ENCODE measurements at places on chromosomes 7 and 10.

- DNase-seq: no peak
Measured at GRCh38 chr7:81007051-81007450, 88.2 kb upstream of the SEMA3C start.

DNA sequence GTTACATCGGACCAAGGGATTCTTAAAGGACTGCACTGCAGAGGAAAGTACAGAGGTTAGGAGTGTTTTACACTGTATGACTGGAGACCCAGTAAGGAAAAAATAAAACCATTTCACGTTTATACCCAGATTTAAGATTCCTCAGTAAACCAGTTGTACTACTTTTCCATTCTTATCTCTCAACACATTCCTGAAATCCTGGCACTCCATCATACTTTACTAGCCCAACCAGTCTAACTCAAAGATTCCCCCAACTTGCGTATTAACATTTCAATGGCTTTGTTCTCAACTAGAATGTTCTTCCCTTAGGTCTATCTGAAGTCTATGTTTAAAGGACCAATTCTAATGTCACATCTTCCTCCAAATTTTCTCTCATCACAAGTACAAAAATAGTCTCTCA is 8.0 kb downstream of the CCDC186 start:
- no peak for DNase-seq

GRCh38 chr7:117544061-117544460 is 64.2 kb downstream of the CFTR start:
- DNase-seq: no peak

DNA sequence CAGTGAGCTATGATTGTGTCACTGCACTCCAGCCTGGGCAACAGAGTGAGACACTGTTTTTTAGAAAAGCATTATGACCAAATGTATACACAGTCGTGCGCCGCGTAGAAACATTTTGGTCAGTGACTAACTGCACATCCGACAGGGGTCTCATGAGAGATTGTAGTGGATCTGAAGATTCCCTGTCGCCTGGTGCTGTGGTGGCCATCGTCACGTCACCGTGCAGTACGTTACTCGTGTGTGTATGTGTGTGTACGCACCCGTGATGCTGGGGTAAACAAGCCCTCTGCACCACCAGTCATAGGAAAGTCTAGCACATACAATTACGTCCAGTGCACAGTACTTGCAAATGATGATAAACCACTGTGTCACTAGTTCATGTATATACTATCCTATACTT is 109.4 kb downstream of the ELFN1 start:
- DNase-seq: no peak

GRCh38 chr10:20658158-20658557 is 239.0 kb downstream of the NEBL start:
- no peak for DNase-seq

- no peak for DNase-seq
Measured at GRCh38 chr10:118392761-118393160, 50.6 kb upstream of the FAM204A start.

DNA sequence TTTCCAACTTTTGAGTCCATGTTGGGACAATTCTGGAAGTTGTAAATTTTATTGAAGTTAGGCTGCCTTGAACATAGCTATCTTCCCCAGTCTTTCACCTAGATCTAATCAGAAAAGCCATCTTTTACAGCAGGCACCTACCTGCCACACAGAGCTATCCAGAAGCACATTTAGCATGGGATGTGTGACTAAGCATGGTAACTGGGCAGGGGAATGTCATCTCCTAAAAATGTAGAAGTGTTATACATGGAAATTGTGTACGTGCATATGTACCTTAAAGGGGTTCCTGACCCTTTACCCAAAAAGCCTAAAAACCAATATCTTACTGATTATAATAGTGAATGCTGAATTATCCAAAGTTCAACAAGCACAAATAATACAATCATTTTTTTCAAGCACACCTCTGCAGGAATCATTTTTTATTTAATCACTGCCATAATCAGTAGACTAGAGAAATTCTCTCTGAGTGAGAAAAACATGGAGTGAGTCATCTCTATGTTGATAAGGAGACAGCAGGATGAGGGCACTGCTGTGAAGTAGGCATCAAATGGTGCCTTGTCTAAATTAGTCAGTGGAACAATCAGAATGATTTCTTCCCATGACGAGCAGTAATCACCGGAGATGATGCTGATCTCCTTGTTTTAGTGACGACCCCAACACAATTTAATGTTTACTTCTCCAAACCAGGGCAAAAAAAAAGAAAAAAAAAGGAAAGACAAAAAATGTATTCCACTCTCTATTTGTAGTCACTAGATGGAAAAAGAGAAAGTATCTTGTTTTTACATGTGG is 75.9 kb downstream of the SORBS1 start:
- no peak for DNase-seq

DNA sequence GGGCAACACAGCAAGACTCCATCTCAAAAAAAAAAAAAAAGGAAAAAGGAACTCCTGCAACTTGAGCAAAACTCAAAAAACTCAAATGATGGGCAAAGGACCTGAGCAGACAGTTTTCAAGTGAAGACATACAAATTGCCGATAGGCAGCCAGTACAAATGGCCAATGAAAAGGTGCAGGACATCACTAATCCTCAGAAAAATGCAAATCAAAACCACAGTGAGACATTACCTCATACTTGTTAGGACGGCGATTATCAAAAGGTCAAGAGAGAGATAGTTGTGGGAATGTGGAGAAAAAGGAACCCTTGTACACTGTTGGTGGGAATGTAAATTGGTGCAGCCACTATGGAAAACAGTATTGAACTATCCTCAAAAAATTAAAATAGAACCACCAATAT is 16.8 kb downstream of the SVOPL start:
- no peak for DNase-seq

DNA sequence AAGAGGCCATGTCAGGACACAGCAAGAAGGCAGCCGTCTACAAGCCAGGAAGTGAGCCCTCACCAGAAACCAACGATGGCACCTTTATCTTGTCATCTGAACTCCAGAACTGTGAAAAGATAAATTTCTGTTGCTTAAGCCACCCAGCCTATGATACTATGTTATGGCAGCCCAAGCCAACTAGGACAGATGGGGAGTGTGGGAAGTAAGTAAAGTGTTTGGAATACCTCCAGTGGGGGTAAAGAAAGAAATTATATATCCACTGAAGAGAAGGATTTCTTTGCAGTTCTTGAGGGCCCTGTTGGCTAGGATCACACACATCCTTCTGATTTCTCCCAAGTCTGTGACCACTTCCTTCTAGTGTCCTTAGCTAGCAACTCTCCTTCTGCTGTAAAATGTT is 384.4 kb downstream of the TNS3 start:
- no peak for DNase-seq

GRCh38 chr7:50270531-50271018 is 33.9 kb upstream of the IKZF1 start:
- no peak for DNase-seq

GRCh38 chr10:86440874-86441843 is 74.6 kb upstream of the GRID1 start:
- DNase-seq: no peak

DNA sequence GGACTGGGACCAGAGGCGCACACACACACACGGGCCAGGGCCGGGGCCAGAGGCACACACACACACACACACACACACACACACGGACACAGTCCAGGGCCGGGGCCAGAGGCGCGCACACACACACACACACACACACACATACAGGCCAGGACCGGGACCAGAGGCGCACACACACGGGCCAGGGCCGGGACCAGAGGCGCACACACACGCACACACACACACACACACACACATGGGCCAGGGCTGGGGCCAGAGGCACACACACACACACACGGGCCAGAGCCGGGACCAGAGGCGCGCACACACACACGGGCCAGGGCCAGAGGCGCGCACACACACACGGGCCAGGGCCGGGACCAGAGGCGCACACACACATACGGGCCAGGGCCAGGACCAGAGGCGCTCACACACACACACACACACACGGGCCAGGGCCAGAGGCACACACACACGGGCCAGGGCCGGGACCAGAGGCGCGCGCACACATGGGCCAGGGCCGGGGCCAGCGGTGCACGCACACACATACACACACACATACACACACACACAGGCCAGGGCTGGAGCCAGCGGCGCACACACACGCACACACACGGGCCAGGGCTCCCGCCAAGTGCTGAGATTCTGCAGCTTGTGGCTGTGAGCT is 268.8 kb downstream of the ELFN1 start:
- no peak for DNase-seq

GRCh38 chr10:124517461-124517860 is 55.8 kb downstream of the LHPP start:
- DNase-seq: no peak

- peak; percentile 93 for DNase-seq
Measured at GRCh38 chr10:133394064-133394663, at the start of gene MTG1. MTG1 (plus strand) TSS chr10:133394157; CDS start chr10:133394221, 64 bp downstream.

DNA sequence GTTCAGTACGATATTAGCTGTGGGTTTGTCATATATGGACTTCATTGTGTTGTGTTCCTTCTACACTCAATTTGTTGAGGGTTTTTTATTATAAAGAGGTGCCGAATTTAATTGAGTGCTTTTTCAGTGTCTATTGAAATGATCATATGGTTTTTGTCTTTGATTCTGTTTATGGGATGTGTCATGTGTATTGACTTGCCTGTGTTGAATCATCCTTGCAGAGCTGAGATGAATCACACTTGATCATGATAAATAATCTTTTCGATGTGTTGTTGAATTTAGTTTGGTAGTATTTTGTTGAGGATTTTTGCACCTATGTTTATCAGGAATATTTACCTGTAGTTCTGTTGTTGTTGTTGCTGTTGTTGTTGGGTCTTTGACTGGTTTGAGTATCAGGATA is 39.8 kb downstream of the ATOH7 start:
- no peak for DNase-seq

DNA sequence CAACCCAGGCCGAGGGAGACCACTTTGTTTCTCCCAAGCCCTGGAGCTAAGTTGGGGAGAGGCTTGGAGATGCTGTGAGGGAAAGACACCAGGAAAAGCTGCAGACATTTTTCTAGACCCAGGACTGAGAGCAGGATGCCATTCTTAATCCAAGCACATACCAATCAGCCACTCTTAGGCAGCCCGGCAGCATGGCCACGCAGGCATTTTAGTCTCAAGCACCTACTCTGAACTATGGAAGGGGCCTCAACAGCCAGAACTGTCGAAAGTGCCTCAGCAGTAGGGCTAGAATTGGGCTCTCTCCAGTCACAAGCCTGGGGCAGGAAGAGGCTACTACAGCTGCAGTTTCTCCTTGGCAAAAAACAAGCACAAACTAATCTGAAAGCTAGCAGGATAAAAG is 57.8 kb downstream of the GCC1 start:
- DNase-seq: no peak

DNA sequence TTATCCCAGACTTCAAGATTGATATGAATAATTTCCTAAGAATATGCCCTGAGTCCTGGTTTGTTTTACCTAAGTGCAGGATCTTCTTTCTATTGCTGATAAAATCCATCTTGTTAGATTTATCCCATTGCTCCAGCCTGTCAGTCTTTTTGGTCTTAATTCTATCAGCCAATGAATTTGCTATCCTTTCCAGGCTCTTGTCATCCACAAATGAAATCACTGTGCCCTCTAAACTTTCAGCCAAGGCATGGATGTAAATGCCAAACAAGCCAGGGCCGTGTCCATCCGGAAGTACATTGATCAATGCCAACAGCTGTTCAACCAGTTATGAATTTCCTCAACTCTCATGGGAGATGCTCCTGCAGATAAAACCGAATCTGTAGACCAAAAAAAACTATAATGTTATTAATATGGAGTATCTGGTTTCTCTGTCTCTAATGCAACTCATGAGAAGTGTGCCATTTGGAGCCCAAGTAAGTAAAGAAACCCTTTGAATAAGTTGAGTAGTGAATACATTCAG is 40.0 kb downstream of the NPY start:
- no peak for DNase-seq

DNA sequence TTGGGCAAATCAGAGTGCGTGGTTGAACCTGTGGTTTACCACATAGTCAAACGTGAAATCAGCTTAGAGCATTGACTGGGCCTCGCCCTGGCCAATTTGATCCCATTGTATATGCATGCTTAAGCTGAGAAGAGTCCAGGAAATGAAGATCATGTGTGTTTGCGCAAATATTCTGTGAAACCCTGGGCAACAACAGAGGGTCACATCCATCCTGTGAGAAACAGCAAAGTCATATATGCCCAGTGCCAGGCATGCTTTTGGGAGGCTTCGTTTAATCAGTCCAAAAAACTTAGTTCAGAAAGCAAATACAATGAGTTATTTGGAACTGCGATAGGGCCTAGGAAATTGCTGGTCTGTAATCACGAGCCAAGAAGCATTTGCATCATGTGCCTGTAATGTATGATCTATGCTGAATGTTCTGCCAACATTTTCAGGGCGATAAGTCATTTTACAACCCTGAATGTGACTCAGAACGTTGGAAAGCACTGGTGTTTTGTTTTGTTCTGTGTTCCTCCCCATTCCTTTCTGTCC is 412.1 kb upstream of the CELF2 start:
- DNase-seq: no peak

GRCh38 chr10:71005337-71006305 is 117.3 kb upstream of the PCBD1 start:
- no peak for DNase-seq

- DNase-seq: no peak
Measured at GRCh38 chr10:102997998-102998397, 79.9 kb downstream of the CNNM2 start.

DNA sequence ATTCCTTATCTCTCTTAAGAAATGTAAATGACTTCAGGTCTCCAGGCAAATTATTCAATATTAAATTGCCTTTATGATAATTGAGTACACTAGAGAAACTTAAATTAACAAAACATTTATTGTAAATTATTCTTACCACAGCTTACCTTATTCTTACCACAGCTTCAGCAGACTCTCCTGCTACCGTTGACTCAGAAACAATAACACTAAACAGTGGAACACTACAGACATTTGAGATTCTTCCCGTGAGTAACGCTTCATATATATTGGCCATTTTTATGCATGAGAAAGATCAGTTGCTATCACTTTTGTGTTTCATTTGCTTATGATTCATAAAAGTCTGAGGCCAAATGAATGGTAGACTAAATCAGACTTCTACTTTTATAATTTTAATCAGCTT is 28.7 kb downstream of the TMEM243 start:
- no peak for DNase-seq

- no peak for DNase-seq
Measured at GRCh38 chr7:84939888-84940287, 247.0 kb downstream of the SEMA3D start.

GRCh38 chr10:110432084-110432483 is 65.6 kb upstream of the DUSP5 start:
- DNase-seq: no peak

GRCh38 chr7:77799078-77799964 is 748 bp downstream of the PHTF2 start:
- peak; percentile 12 for DNase-seq

- DNase-seq: no peak
Measured at GRCh38 chr10:86344714-86345161, 21.9 kb downstream of the GRID1 start.
